Progenitor cell of endocrine pancreas (in vitro differentiated cells): ENCODE measurements at places on chromosomes 7 and 10. TPM values are rescaled to one million over a fixed set of nuclear protein-coding genes. Genes with fewer than 3 reads are reported as not detected.

The JCAD gene
- total RNA-seq = 13.4 and 15.8 TPM in 2 replicates

- no peak overlapping the region for H3K27ac ChIP-seq
- H3K27me3 ChIP-seq = no peaks in the 10 kb centered on the region
- DNase-seq = no peak
- H3K36me3 ChIP-seq = peaks cover 41% of the 10 kb centered on the region
- no peak overlapping the region for H3K4me3 ChIP-seq
- H3K4me1 ChIP-seq = peaks cover 11% of the 10 kb centered on the region
These were observed 47.6 kb downstream of the STK17A start for GRCh38 chr7:43630482-43630881.

DNA sequence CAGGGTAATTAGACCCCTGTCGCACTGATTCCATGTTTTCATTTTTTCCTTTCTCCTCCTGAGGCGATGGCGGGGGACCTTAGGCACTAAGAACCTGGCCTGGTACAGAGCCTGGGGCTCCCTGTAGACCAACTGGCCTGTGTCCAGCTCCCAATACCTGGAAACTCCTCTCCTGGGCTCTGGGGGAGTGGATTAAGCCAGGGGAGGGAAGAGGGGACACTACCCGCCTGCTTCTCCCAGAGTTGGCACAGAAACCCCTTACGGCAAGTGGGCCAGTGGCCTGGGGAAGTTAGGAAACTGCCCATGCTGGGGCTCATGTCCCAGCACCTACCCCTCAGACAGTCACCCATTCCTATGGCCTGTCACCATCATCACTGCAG lies 121.6 kb downstream of the GRID1 start:
- H3K27ac ChIP-seq = no peak overlapping the region
- no peaks in the 10 kb centered on the region for H3K36me3 ChIP-seq
- no peaks in the 10 kb centered on the region for H3K4me1 ChIP-seq
- no peaks in the 10 kb centered on the region for H3K27me3 ChIP-seq
- DNase-seq = no peak
- H3K4me3 ChIP-seq = no peak overlapping the region

DNA sequence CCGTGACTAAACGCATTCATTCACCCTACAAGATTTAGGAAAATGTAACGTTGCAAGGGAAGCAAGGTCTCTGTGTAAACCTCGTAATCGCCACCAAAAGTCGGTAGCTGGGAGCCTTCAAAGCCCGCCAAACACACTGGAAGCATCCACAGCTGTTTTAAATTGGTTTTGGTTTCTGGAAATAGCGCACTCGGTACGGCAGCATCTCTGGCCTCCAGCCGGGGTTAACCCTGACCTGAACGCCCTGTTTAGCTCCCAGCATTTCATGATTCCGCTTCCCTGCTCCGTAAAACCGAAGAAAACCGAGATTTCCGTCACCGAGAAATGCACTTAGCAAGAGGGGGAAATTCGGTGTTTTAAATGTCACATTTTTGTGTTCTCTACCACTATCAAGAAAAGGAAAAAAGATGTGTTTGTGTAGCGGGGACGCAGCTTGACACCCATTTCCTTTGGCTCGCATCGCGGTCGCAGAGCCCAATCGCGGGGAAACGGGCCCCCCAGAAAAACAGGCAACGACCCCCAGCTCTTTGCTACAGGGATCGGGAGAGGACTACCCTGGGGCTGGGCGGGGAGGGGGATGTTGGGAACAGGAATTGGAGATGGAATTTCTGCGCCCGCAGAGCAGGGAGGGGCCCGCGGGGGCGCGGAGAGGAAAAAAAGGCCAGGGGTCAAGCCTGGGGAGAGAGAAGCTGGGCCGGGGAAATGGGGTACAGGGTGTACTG lies 646 bp downstream of the SGCE start:
- H3K4me1 ChIP-seq = peaks cover 13% of the 10 kb centered on the region
- H3K36me3 ChIP-seq = no peaks in the 10 kb centered on the region
- no peaks in the 10 kb centered on the region for H3K27me3 ChIP-seq
- DNase-seq = no peak

DNA sequence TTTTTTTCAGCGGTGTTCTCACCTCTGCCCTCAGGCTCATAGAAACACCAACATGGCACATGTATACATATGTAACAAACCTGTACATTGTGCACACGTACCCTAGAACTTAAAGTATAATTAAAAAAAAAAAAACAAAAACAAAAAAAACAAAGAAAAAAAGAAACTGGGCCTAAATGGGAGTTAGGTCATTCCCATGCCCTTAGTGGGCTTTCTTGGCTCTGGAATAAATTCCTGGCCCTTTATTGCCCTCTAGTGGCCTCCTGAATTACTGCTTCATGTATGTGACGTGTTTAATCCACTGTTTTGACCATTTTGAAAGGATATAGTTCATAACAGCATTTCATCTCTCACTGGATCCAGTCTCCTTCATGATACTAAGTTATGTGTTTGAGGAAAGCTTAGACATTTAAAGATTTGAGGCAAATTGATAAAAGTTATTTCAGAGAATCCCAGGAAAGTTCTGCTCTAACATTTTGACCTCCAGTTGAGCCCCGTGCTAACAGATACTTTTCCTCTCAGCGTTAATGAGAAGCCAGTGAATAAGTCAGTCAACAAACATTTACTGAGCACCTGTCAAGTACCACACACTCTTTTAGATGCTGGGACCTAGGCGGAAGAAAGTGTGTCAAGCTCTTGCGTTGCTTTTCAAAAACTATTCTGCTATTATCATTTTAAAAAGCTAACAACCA lies 54.7 kb upstream of the SYPL1 start:
- H3K4me3 ChIP-seq = no peak overlapping the region
- DNase-seq = peak; percentile 32
- no peaks in the 10 kb centered on the region for H3K4me1 ChIP-seq

DNA sequence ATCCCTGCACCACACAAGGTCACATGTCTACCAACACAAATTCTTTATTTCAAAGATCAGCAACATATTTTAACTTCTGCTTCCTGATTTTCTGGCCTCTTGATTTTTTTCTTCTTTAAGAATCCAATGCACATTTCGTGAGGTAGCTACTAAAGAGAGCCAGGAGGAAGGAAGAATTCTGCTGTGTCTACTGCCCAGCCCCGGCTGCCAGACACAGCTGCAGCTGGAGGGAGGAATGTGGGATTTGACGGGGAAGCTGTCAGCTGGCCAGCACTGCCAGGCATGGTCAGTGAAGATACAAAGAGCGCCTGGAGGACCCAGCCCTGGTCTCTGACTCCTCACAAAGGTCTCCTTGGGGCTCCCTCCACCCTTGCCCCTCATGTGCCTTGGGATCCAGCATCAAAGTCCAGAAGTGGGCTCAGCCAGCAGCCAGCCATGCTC lies 6.9 kb upstream of the AOC1 start:
- H3K27ac ChIP-seq = no peak overlapping the region
- peaks cover 8% of the 10 kb centered on the region for H3K4me1 ChIP-seq
- H3K4me3 ChIP-seq = no peak overlapping the region
- no peaks in the 10 kb centered on the region for H3K36me3 ChIP-seq

The DDX56 gene
- total RNA-seq = 111 and 120 TPM in 2 replicates

- peaks cover 7% of the 10 kb centered on the region for H3K4me1 ChIP-seq
- H3K27ac ChIP-seq = no peak overlapping the region
- DNase-seq = no peak
- peaks cover 29% of the 10 kb centered on the region for H3K27me3 ChIP-seq
- H3K36me3 ChIP-seq = no peaks in the 10 kb centered on the region
These were observed 38.3 kb upstream of the PRLHR start for GRCh38 chr10:118633786-118634185.

DNA sequence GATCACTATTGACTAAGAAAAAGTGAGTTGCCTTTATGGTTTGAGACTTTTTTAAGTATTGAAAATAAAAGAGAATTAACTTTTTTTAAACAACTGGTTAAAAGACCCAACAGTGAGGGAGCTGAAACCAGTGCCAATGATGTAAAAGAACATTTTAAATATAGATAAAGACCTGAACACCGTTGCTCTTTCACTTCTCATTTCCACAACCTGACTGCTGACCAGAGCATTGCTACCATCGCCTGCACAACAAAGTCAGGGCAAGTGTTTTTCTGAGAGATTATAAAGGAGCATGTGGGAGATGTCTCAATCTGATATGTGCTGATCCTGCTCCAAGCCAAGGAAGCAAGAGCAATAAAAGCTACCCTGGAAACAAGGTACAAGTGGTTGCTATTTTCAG lies 34.7 kb downstream of the IMMP2L start:
- no peaks in the 10 kb centered on the region for H3K36me3 ChIP-seq
- no peaks in the 10 kb centered on the region for H3K27me3 ChIP-seq
- H3K4me1 ChIP-seq = no peaks in the 10 kb centered on the region

DNA sequence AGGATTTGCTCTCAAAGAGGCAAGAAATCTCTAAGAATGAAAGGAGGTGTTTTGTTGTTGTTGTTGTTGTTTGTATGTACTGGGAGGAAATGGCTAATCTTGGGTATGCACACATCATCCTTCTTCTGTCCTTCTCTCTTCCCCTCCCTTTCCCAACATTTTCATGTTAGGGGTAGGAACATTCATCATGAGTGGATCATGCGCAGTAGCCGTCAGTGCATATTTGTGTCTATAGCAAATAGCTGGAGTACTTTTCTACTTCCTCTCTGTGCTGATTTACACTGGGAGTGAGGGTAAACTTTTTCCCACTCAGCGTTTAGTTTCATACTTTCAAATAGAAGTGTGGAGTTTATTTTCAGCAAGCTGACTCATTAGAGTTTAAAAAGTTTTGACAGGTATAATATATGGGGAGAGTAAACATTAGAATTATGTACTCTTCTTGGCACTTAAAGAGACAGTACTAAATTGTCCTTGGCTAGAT lies 80.5 kb upstream of the PRKG1 start:
- peaks cover 17% of the 10 kb centered on the region for H3K27me3 ChIP-seq
- no peak overlapping the region for H3K4me3 ChIP-seq
- no peak overlapping the region for H3K27ac ChIP-seq
- H3K36me3 ChIP-seq = no peaks in the 10 kb centered on the region

GRCh38 chr7:16347066-16347826 lies 74.1 kb downstream of the CRPPA start:
- no peak overlapping the region for H3K4me3 ChIP-seq
- no peaks in the 10 kb centered on the region for H3K36me3 ChIP-seq
- no peak overlapping the region for H3K27ac ChIP-seq
- no peaks in the 10 kb centered on the region for H3K27me3 ChIP-seq
- no peak for DNase-seq
- H3K4me1 ChIP-seq = no peaks in the 10 kb centered on the region

- H3K27ac ChIP-seq = no peak overlapping the region
- H3K36me3 ChIP-seq = no peaks in the 10 kb centered on the region
- H3K27me3 ChIP-seq = no peaks in the 10 kb centered on the region
These were observed 194.9 kb upstream of the GRM3 start for GRCh38 chr7:86448856-86449255.

The NPC1L1 gene
- 21.0 and 21.2 TPM in 2 replicates for total RNA-seq

The NPS gene
- not detected in 2 replicates for total RNA-seq

GRCh38 chr7:100177045-100178001 lies at the start of the genes GPC2 and STAG3:
GPC2 (minus strand) TSS chr7:100177381; CDS start chr7:100177199, 182 bp downstream.
STAG3 (plus strand) TSS chr7:100177918; CDS start chr7:100180557, 2,639 bp downstream.
- peak; percentile 97 for DNase-seq
- peaks cover 12% of the 10 kb centered on the region for H3K4me1 ChIP-seq
- peaks cover 12% of the 10 kb centered on the region for H3K36me3 ChIP-seq
- H3K4me3 ChIP-seq = peak within 1 kb of the TSS; percentile 91
- H3K27ac ChIP-seq = peak within 1 kb of the TSS; percentile 67
- peaks cover 22% of the 10 kb centered on the region for H3K27me3 ChIP-seq

GRCh38 chr7:83677180-83677866 lies 28.4 kb upstream of the SEMA3E start:
- no peaks in the 10 kb centered on the region for H3K36me3 ChIP-seq
- H3K4me3 ChIP-seq = no peak overlapping the region
- peaks cover under 1% of the 10 kb centered on the region for H3K4me1 ChIP-seq
- no peaks in the 10 kb centered on the region for H3K27me3 ChIP-seq

- peaks cover 6% of the 10 kb centered on the region for H3K36me3 ChIP-seq
- peak overlapping the region; percentile 70 for H3K27ac ChIP-seq
- DNase-seq = no peak
- peaks cover 62% of the 10 kb centered on the region for H3K4me1 ChIP-seq
- H3K27me3 ChIP-seq = no peaks in the 10 kb centered on the region
- no peak overlapping the region for H3K4me3 ChIP-seq
These were observed 116.2 kb upstream of the AFAP1L2 start for GRCh38 chr10:114520453-114520852.

The FAM25G gene
- total RNA-seq = not detected in 2 replicates

- H3K4me3 ChIP-seq = no peak overlapping the region
- no peak overlapping the region for H3K27ac ChIP-seq
- H3K27me3 ChIP-seq = no peaks in the 10 kb centered on the region
- no peaks in the 10 kb centered on the region for H3K4me1 ChIP-seq
These were observed 384.1 kb upstream of the COBL start for GRCh38 chr7:51700593-51701215.

- H3K4me1 ChIP-seq = no peaks in the 10 kb centered on the region
- no peak overlapping the region for H3K27ac ChIP-seq
- H3K27me3 ChIP-seq = peaks cover 9% of the 10 kb centered on the region
- H3K4me3 ChIP-seq = no peak overlapping the region
- DNase-seq = no peak
These were observed 6.5 kb downstream of the BTBD16 start for GRCh38 chr10:122277526-122278136.
